Endodermal cell (in vitro differentiated cells): ENCODE measurements at places on chromosomes 16 and 17. TPM values are rescaled to one million over a fixed set of nuclear protein-coding genes. Genes with fewer than 3 reads are reported as not detected.

GRCh38 chr17:31291820-31292219 lies 5.2 kb downstream of the OMG start:
- no peak for DNase-seq
- no peaks in the 10 kb centered on the region for H3K27me3 ChIP-seq
- H3K36me3 ChIP-seq = peaks cover 34% of the 10 kb centered on the region
- no peak overlapping the region for H3K4me3 ChIP-seq
- H3K27ac ChIP-seq = no peak overlapping the region

- H3K27me3 ChIP-seq = no peaks in the 10 kb centered on the region
- no peaks in the 10 kb centered on the region for H3K36me3 ChIP-seq
- H3K4me1 ChIP-seq = peaks cover 3% of the 10 kb centered on the region
- H3K27ac ChIP-seq = no peak overlapping the region
- H3K4me3 ChIP-seq = no peak overlapping the region
- no peak for DNase-seq
These were observed 3.8 kb downstream of the TBC1D16 start for GRCh38 chr17:80031691-80032430.

DNA sequence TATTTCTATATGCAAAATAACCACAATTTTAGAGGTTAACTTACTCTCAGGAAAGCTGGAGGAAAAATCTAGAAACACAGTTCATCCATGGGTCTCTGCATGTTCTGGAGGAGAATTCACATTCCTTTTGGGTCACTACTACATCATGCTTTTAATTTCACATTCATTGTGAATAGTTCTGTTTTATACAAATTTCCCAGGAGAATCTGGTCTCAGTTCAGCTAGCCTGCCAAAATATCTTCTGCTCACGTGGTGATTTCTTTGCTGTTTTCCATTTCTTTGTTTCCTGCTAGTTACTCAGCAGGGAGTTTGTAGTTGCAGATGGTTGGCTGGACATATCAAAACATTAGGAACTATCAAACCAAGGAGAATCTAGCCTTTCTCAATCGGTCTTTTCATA lies at the start of gene ABCA9:
ABCA9 (minus strand) TSS at position 106 of the 400 bp plus-strand sequence. CDS start 9,801 bp downstream, outside the sequence.
- no peak for DNase-seq
- no peak within 1 kb of the TSS for H3K4me3 ChIP-seq
- H3K27me3 ChIP-seq = peaks cover 32% of the 10 kb centered on the region
- H3K27ac ChIP-seq = no peak within 1 kb of the TSS
- H3K4me1 ChIP-seq = no peaks in the 10 kb centered on the region

- H3K36me3 ChIP-seq = no peaks in the 10 kb centered on the region
- no peaks in the 10 kb centered on the region for H3K27me3 ChIP-seq
- DNase-seq = no peak
- no peaks in the 10 kb centered on the region for H3K4me1 ChIP-seq
- no peak overlapping the region for H3K27ac ChIP-seq
These were observed 269.6 kb downstream of the SNX29 start for GRCh38 chr16:12245921-12246720.

GRCh38 chr17:18910881-18911280 lies 41.1 kb upstream of the SLC5A10 start:
- H3K4me1 ChIP-seq = peaks cover 2% of the 10 kb centered on the region
- no peaks in the 10 kb centered on the region for H3K27me3 ChIP-seq
- no peak for DNase-seq
- H3K4me3 ChIP-seq = no peak overlapping the region
- no peak overlapping the region for H3K27ac ChIP-seq

- H3K27ac ChIP-seq = no peak overlapping the region
- H3K27me3 ChIP-seq = peaks cover 7% of the 10 kb centered on the region
- no peak overlapping the region for H3K4me3 ChIP-seq
- DNase-seq = peak; percentile 43
- no peaks in the 10 kb centered on the region for H3K4me1 ChIP-seq
- H3K36me3 ChIP-seq = no peaks in the 10 kb centered on the region
These were observed 140.6 kb downstream of the IRF8 start for GRCh38 chr16:86039606-86040005.

- H3K27ac ChIP-seq = no peak within 1 kb of the TSS
- H3K4me3 ChIP-seq = peak within 1 kb of the TSS; percentile 73
- no peaks in the 10 kb centered on the region for H3K36me3 ChIP-seq
- no peaks in the 10 kb centered on the region for H3K4me1 ChIP-seq
- H3K27me3 ChIP-seq = peaks cover 42% of the 10 kb centered on the region
These were observed at the start of gene AHSP for GRCh38 chr16:31527734-31528274. Gene AHSP, plus strand, starts transcription at chr16:31527900. Its CDS starts 240 bp downstream, at chr16:31528140.

DNA sequence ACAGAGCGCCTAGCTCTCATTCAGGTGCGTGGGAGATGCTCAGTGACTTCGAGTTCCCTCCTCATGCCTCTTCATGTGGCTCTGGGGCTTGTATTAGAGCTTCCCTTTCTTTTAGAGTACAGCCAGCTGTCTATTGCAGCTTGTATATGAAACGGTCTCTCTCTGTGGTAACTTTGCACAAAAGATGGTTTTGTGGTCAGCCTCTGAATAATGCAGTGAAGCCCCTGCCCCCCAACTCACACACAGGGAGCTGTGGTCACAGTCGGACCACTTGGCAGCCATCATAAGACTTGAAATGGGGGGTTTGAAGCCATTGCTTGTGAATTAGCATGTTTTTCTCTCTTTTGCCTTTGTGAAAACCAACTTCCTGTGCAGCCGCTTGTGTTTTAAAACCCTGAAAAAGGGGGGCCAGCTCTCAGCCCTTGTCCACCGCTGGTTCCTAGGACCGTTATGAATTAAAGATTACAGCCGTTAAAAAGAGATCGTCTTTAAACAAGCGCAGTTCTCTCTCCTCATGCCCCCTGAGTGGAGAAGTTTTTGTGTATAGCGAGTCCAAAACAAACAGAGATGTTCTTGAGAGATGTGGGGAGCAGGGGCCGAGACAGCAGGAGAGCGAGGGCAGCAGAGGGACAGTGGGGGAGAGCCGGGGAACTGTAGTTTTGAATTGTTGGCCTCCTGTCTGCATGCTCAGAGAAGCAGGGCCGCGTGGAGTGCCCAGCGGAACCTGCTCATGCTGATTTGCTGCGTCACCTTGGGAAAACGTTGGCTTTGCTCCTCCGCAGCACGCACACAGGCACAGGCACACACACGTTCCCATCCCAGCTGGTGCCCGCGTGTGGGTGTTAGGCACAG lies 199.0 kb downstream of the MSI2 start:
- H3K27ac ChIP-seq = peak overlapping the region; percentile 96
- no peaks in the 10 kb centered on the region for H3K4me1 ChIP-seq
- H3K27me3 ChIP-seq = no peaks in the 10 kb centered on the region
- no peak for DNase-seq
- no peak overlapping the region for H3K4me3 ChIP-seq
- H3K36me3 ChIP-seq = no peaks in the 10 kb centered on the region

DNA sequence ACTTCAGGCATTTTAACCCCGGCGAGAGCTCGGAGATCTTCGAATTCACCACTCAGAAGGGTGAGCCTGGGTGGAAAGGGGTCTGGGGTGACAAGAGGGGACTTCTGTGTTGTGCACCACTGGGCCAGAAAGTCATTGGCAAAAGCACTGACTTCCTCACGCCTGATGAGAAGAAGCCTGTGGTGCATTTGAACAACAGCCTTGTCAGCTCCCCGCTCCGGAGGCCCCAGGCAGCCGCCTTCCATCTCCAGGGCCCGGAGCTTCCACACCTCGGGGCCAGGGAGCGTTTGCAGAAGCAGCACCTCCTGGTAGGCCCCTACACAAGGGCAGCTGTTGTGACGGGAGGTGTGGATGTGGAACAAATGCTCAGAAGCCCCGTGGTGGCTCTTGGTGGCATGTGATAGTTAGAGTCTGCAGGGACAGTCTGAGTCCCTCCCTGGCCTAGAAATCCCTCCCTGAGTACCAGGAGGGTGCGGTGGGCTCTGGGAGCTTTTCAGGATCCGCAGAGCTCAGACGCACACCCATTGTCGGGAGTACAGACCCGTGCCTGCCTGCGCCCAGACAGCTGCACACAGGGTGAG lies 9.7 kb downstream of the CACNG1 start:
- no peaks in the 10 kb centered on the region for H3K4me1 ChIP-seq
- no peaks in the 10 kb centered on the region for H3K36me3 ChIP-seq
- DNase-seq = peak; percentile 53
- H3K27me3 ChIP-seq = no peaks in the 10 kb centered on the region
- no peak overlapping the region for H3K27ac ChIP-seq

DNA sequence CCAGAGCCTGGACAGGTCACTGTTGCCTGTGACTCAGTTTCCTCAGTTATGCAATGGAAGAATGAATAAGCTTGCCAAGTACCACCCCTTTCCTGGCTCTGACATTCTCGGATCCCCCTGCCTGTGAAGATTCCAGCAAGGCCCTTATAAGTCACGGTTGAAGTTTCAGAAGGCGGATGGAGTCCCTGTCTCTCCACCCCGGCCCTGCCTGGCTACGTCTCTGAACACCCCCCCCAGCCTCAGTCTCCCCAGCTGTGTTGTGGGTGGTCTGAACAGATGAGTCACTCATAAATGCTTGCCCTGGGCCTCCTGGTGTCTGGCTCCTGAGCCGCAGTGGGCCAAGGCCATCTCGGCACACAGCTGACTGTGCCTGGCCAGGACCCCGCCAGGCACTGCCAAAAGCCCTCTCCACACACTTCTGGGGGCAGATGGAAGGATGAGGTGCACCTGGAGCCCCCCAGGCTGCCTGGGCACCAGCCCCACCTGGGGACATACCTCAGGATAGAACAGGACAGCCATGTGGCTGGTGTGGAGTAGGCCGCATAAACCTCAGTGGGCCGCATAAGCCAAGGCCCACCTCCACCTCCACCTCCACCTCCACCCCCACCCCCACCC lies 15.4 kb downstream of the VASN start:
- no peaks in the 10 kb centered on the region for H3K4me1 ChIP-seq
- H3K36me3 ChIP-seq = no peaks in the 10 kb centered on the region
- H3K27me3 ChIP-seq = no peaks in the 10 kb centered on the region
- DNase-seq = peak; percentile 33
- no peak overlapping the region for H3K4me3 ChIP-seq

DNA sequence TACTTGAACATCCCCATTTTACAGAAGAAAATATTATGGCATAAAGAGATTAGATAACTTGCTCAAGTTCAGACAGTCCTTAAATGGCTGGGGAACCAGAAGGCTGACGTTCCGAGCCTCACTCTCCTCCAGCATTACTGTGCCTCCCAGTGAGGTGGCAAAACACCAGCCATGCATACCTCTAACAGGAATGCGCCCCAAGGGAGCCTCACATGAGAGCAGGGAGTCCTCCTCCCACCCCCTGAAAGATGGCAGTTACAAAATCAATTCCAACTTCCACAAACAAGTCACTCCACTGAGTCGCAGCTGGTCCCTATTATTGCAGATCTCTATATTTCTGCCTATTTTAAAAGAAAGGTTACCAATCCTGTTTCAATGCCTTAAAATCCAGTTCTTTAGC lies 55.5 kb downstream of the ANKFY1 start:
- H3K4me1 ChIP-seq = no peaks in the 10 kb centered on the region
- DNase-seq = peak; percentile 72
- H3K36me3 ChIP-seq = peaks cover 68% of the 10 kb centered on the region
- H3K4me3 ChIP-seq = no peak overlapping the region

GRCh38 chr16:78034530-78034929 lies 12.2 kb downstream of the CLEC3A start:
- no peaks in the 10 kb centered on the region for H3K27me3 ChIP-seq
- no peak for DNase-seq
- no peak overlapping the region for H3K4me3 ChIP-seq
- H3K36me3 ChIP-seq = no peaks in the 10 kb centered on the region

GRCh38 chr16:1800701-1801100 lies 7.2 kb upstream of the IGFALS start:
- H3K27me3 ChIP-seq = no peaks in the 10 kb centered on the region
- H3K27ac ChIP-seq = no peak overlapping the region
- DNase-seq = no peak
- no peaks in the 10 kb centered on the region for H3K36me3 ChIP-seq

- H3K4me1 ChIP-seq = no peaks in the 10 kb centered on the region
- no peak for DNase-seq
- no peak overlapping the region for H3K4me3 ChIP-seq
- H3K27ac ChIP-seq = no peak overlapping the region
These were observed 17.2 kb downstream of the CRISPLD2 start for GRCh38 chr16:84836967-84837366.

GRCh38 chr17:8146381-8147140 lies 5.6 kb downstream of the PER1 start:
- peaks cover 66% of the 10 kb centered on the region for H3K36me3 ChIP-seq
- no peaks in the 10 kb centered on the region for H3K27me3 ChIP-seq
- no peaks in the 10 kb centered on the region for H3K4me1 ChIP-seq
- no peak for DNase-seq
- no peak overlapping the region for H3K4me3 ChIP-seq

GRCh38 chr17:63633742-63634141 lies 11.5 kb downstream of the MAP3K3 start:
- peaks cover 20% of the 10 kb centered on the region for H3K27me3 ChIP-seq
- H3K27ac ChIP-seq = peak overlapping the region; percentile 41
- DNase-seq = no peak
- H3K4me1 ChIP-seq = peaks cover 22% of the 10 kb centered on the region

GRCh38 chr17:45224671-45225050 lies 3.0 kb downstream of the FMNL1 start:
- no peaks in the 10 kb centered on the region for H3K36me3 ChIP-seq
- no peak for DNase-seq
- no peaks in the 10 kb centered on the region for H3K4me1 ChIP-seq
- H3K27ac ChIP-seq = no peak overlapping the region
- H3K4me3 ChIP-seq = no peak overlapping the region

RRN3 gene
- 27.3 and 30.6 TPM in 2 replicates for total RNA-seq

CLEC18C gene
- total RNA-seq = 0.25 TPM in 1 of 2 replicates, not detected in the other

PTX4 gene
- not detected in 2 replicates for total RNA-seq

OR1F1 gene
- total RNA-seq = 0.25 and 0.29 TPM in 2 replicates

NOS2 gene
- 0.23 to 0.62 TPM (median 0.46 TPM) in 3 replicates for total RNA-seq

TEKT5 gene
- 0.31 to 0.92 TPM (median 0.53 TPM) in 3 replicates for total RNA-seq

ADAMTS18 gene
- total RNA-seq = 6.4 to 7.9 TPM (median 7.3 TPM) in 3 replicates

ASPSCR1 gene
- 37.0 to 56.9 TPM (median 50.8 TPM) in 3 replicates for total RNA-seq

PIK3R6 gene
- total RNA-seq = 1.9 to 3.1 TPM (median 2.5 TPM) in 3 replicates

NGFR gene
- 0.77 and 1.3 TPM in 2 replicates for total RNA-seq

PRSS53 gene
- total RNA-seq = 1.7 and 2.0 TPM in 2 replicates

SLFN14 gene
- not detected in 3 replicates for total RNA-seq

PDILT gene
- total RNA-seq = not detected in 2 replicates
